ENCODE measurements at places on chromosomes 12 and 14.

DNA sequence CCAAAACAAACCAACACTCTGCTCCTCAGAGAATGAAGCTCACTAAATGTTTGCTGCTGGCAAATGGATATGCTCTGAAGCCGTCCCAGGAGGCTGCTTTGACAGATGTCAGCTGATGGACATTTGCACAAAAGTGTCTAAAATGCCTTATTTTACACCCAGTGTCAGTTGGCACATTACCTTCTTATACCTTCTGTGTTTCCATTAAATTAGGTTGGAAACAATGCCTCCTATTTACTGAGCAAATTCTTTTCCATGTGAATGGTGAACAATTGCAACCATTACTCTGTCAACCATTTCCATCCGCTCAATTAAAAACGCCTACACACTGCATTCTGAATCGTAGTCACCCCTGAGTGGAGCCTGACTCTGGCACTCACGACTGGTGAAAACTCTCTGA lies 1679.9 kb upstream of the FLRT2 start:
- no peak for DNase-seq

DNA sequence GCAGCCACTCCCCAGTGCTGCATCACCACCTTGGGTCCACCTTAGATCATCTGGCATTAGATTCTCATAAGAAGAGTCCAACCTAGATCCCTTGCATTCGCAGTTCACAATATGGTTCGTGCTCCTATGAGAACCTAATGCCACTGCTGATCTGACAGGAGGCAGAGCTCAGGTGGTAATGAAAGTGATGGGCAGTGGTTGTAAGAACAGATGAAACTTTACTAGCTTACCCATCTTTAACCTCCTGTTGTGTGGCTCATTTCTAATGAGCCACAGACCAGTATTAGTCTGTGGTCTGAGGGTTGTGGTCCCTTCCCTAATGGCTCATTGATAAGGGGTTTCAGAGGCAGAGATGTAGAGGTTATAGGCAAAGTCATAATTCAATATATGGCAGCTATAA lies 615.9 kb upstream of the MIS18BP1 start:
- DNase-seq: no peak

DNA sequence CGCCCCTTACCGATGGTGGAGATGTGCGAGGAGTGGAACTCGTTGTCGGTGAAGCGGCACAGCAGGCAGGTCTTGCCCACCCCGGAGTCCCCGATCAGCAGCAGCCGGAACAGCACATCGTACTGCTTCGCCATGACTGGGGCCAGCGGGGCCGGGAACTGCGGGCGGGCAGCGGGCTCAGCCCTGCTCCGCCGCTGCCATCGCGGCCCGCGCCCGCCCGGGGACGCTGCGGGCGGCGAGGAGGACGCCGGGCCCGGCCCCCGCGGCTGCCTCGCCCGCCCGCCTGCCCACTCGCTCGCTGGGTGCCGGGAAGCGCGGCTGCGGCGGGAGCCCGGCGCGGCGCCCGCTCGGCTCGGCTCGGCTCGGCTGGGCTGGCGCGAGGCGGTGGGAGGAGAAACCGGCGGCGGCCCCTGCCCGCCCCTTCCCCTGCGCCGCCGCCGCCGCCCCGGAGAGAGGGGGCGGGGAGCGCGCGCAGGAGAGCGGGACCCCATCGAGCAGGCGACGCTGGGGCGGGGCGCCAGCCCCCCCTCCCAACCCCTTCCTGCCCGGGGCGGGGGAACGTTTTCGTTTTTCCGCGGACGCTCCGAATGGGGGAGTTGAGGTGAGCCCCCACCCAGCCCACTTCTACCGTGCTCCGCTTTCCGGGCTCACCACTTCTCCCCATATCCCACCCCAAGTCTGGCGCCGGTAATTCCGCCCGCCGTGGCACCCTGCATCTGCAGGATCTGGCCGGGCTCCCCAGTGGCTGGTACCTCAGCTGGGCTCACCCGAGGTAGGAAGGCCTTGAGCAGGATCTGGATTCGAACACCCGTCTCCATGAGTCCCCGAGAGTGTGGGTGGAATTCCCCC lies at the start of gene RAB15:
RAB15 (minus strand) TSS at position 394 of the 849 bp plus-strand sequence; CDS start at position 134, 260 bp downstream.
- DNase-seq: peak; percentile 47

GRCh38 chr12:82414044-82414443 lies 55.7 kb downstream of the METTL25 start:
- DNase-seq: no peak

- no peak for DNase-seq
Measured at GRCh38 chr12:80707126-80707829, at the start of gene MYF6. MYF6 (plus strand) TSS chr12:80707634; CDS start chr12:80707720, 86 bp downstream.

DNA sequence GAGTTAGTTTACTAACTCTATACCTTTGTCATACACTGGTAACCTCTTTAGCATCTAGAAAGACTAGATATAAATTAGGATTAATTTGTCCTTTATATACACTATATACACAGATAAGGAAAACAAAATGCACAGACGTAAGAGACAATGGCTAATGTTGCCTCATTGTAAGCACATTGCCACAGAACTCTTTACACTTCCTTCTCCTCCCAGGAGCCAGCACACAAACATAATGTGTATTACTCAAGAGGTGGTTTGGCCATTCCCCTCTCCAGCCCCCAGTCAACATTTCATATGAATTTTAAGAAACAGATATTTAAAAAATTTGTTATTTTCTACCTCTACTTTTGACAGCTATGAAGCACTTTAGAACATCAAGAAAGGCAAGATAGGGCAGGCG lies 131.4 kb upstream of the OR4E1 start:
- DNase-seq: no peak

- no peak for DNase-seq
Measured at GRCh38 chr12:131066207-131066885, 112.6 kb downstream of the ADGRD1 start.

GRCh38 chr12:76152181-76152807 lies 67.8 kb upstream of the NAP1L1 start:
- no peak for DNase-seq

DNA sequence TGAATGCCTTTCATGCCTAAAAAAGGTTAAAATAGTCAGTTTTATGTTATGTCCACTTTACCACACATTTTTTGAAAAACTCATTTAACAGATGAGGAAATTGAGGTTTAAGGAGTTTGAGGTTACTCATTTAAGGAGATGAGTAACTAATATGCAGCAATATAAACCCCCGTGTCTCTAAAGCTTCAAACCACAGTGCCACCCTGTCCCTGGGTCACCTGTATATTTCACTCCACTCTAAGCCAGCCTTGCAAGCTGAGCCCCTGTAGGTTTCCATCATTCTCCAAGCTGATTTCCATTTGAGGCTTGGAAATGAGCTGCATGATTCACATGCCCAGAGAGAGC lies 64.4 kb downstream of the NUAK1 start:
- DNase-seq: no peak

DNA sequence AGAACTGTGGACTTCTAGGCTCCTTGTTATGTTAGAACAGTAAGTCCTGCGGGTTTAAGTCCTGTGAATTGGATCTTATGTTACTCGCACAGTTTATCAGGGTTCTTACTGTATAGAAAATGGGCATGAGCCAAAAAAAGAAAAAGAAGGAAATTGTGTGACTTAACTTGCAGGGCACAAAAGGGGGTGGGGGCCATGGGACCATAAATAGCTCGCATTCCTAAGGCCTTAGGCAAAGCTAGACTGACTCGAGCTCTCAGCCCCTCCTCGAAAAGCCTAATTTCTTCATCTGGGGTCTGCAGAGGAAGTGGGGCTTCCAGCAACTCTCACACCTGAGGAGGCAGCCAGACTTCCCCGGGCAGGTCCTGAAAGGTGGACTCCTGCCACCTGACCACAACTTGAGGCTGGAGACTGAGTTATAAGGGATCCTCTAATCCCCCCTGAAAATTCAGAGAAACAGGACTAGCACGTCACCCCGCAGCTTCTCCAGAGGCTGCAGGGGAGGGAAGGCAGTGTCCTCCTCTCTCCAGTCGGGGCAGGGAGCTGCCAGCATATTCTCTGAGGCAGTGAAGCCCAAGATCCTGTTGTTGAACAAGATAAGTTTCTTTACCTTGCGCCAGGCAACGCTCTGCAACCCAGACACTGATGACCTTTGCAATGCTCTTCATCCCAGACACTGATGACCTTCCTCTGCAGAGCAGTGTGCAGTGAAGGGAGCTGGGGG lies 280.5 kb downstream of the PCNX1 start:
- DNase-seq: no peak

DNA sequence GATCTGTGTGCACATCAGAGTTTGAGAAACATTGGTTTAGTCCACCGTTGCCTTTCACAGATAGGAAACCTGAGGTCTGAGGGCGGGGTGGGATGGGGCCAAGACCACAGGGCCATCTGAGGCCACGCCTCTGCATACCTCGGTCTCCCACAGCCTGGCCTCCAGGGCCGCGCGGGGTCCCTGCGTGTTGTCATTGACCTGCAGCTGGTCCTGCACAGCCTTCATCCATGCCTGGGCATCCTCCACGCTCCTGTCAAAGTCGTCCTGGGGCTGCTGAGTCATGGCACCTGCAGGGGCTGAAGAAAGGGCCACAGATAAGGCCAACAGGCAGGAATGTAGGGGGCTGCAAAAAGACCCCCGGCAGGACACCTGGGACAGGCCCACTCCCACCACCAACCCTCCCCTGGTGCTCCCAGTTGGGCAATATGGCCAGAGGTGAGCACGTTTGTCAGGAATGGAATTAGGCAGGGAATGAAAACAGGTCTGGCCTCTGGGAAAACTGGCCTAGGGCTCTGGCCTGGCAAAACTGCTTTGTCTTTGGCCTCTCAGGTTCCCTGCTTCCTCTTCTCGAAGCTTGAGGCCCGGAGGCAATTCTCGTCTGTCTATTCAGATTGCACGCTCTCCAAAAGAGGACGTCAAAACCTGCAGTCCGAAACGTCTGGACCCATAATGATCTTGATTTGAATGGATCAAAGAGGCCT lies 40.8 kb downstream of the SYNE3 start:
- no peak for DNase-seq

DNA sequence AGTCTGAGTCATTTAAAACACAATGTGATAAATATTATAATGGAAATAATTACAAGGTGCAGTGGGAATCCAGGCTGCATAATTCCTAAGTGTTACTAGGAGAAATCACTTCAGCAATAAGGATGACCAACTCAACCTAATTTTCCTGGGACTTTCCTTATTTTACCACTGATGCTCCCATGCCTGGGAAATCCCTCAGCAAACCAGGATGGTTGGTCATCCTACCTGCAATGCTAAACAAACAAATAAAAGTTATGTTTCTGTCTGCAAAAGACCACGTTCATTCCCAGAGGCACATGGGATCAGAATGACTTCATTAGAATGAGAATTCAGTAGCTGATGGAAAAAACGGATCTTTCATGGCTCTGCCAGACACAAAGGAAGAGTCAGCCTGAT lies 130.8 kb upstream of the RAP1B start:
- no peak for DNase-seq

All from CD4-positive, alpha-beta T cell treated with Interleukin-21 for 1 hour (primary cell).